ENCODE measurements at places on chromosomes 5 and 9.

DNA sequence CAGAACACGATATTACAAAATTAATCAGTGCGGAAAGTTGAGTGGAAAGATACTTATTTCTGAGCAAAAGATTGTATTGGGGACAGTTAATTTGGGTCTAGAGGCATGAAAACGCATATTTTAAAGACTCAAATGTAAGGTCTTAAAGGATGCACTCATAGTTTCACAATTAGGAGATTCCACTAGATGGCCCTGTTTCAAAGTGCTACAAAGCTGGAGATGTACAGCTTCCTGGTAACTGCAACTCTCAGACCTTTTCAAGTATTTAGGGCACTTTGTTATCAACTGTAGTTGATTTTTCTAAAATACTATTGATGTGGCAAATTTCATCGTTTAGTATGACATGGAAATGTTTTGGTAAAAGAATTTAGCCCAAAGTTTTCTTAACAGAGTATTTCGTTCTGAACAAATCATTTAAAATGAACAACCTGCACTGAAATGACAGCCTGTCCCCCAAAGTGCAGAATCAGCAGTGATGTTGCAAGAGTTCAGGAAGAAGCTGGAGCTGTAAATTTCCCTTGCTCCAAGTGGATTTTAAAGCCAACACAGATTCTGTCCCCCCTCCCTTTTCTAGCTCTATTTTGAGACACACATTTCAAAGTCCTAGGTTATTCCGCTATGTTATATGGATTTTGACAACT is 16.2 kb upstream of the NDUFB6 start:
- peak; percentile 78 for DNase-seq

- DNase-seq = no peak
Observed at GRCh38 chr9:120030847-120031246, 549.1 kb downstream of the CDK5RAP2 start.

DNA sequence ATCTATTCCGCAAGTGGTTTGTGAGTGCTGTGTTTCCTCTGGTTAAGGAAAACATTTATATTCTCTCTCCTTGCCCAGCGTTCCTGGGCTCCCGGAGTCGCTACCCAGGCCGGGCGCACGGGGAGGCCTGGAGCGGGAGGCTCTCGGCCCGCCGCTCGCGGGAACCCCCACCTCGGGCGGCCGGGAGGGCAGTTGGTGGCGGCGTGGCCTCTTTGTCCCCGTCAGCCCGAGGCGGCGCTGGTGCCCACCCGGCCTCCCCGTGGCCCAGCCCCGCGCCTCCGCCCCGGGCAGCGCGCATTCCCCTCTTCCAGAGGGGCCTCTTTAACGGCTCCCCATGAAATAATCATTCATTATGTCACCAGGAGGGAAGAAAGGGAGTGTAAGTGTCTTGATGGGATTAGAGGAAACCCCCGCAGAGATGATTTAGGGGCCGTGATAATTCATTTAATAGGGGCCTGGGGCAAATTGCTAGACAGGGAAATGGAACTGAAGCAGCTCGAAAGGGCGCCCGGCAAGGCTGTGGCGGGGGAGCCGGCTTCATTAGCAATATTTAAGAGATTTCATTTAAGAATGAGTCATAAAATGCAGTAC is 181.9 kb upstream of the TBCA start:
- DNase-seq = no peak

DNA sequence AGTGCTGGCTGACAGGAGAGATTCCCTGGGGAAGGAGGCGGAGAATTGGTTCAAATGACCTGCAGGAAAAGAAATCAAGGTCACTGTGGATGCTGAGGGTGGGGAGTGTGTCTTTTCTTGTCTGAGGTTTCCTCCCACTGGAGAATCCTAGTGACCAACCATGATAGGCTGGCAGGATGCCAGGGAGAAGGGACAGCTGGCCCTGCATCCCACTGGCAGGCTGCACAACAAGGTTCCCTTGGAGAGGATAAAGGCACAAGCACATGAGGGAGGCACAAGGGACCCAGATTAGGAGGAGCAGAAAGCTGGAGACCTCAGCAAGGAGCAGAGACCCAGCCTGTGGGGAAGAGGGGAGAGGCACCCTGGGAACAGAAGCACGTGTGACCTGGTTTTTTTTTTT is 11.4 kb upstream of the ZDHHC12 start:
- DNase-seq = no peak

GRCh38 chr5:139856714-139857113 is 61.1 kb downstream of the PSD2 start:
- DNase-seq = no peak

- no peak for DNase-seq
Observed at GRCh38 chr5:138898742-138899141, 23.6 kb upstream of the LRRTM2 start.

GRCh38 chr9:97388721-97389238 is 23.1 kb upstream of the TDRD7 start:
- peak; percentile 95 for DNase-seq

DNA sequence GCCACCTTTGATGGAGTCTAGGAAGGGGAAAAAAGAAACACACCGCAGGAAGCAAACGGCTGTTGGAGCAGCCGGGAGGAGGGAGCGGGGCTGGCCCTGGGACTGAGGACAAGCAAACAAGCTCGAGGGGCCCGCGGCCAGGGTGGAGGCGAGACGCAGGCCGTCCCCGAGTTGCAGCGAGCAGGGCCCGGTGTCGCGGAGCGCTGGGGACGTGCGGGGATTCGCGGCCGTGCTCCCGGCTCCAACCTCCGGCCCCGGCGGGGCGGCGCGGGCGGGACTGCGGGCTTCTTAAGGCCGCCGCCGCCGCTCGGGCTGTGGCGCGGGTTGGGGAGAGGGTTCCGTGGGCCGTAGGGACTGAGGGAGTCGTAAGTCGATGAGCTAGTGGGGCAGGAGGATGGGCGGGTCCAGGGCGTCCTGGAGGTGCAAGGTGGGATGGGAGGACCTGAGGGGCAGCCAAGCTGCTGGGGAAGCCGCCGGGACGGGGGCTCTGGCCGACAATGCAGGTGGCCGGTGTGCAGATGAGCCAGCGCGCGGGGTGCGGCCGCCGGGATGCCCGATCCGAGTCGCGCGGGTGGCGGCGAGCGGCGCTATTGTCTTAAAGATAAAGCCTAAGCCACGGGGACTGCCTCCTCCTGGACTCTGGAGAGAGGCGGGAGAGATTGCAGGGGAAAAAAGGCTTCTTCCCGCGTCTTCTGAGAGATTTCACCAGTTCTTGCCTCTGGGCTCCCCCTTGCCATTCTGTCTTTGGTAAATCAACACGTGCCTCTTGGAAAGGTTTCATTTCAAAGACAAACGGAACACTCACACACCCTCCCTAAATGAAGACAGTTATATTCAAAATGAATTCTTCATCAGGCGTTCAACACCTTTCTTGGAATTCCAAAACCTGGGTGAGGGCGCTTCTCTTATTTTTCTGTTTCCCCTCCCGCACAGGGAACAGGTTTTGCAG is 1.6 kb upstream of the HAPLN1 start:
- peak; percentile 19 for DNase-seq

GRCh38 chr5:68582284-68582683 is 366.7 kb downstream of the PIK3R1 start:
- no peak for DNase-seq

- no peak for DNase-seq
Observed at GRCh38 chr5:128877476-128877875, 87.8 kb upstream of the SLC27A6 start.

DNA sequence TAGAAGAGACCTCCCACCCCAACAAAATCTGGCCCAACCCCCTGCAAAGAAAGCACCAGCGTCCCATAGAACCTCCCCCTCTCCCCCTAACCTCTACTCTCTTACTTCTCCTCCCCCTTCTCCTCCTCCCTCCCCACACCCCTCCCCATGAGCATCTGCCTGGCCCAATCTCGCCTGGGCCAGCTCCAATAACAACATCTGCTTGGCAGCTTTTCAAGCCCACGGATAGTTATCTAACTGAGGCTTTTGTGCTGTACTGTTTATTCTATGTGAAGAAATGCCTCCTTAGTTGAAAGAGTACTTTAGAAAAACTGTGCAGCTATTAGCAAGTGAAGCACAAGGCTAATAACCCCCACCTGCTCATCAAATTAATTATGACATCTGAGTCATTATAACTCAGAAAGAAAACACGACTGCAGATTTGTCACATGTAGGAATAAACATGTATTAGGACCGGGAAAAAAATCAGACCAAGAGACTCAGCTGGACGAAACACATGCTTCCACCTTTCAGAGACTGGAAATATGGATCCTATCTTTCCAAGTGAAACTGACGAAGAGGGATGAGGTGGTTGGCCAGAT is 42.8 kb downstream of the NFIB start:
- no peak for DNase-seq

- DNase-seq = no peak
Observed at GRCh38 chr5:112795342-112795741, 57.7 kb downstream of the APC start.

GRCh38 chr5:174292348-174292747 is 246.8 kb downstream of the NSG2 start:
- DNase-seq = no peak

GRCh38 chr5:117095346-117096332 is 521.0 kb upstream of the SEMA6A start:
- DNase-seq = no peak

GRCh38 chr5:32604800-32605765 is 19.7 kb downstream of the SUB1 start:
- no peak for DNase-seq

DNA sequence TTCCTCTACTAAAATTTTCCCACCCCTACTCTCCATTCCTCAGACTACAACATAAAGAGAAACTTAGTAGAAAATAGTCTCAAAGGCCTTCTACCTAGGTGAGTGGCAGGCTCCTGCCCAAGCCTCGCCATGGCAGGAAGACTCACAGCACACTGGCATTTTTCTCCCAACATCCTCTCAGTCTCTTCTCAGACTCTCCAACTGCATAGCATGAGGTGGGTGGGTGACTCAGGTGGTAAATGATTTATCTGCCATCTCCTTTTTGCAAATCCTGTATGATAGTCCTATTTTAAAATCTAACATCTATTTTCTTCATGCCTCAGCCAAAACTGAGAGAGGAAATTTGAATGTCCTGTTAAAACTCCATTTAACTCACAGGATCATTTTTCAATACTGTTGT is 33.5 kb upstream of the GRIA1 start:
- no peak for DNase-seq

DNA sequence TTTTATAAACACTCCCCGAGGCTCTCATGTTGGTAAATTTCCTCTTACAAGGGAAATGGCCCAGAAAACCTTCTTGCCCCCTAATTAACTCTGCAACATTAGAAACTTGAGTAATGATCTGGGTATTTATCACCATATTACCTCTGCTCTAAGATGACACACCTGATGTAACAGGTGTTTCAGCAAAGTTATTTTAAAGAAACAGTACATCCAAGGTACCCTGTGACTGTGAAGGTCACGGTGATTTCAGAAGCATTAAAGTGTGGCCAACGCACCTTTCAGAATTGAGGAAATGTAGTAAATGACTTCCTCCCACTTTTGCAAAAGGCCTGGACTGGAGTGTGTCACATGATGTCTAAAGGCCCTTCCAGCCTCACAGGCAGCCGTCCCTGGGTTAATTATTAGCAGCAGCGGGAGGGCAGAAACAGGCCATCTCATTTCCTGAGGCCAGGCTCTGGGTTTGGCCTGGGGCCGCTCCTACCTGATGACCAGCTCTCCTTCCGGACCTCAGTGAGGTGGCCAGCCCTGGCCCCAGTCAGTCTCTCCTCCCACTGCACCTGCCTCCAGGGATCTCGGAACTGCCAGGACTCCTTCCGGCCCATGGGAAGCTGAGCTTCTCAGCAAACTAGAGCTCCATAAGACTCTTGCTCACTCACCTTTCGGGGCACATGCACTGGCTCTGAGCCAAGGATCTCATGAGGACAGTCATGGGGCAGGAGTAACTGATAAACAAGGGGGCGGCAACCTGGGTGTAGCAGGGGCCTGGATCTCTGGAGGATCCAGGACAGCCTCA is 20.7 kb downstream of the PTPN3 start:
- no peak for DNase-seq

- no peak for DNase-seq
Observed at GRCh38 chr5:100519075-100519474, 16.1 kb upstream of the FAM174A start.

GRCh38 chr9:129109537-129109903 is 1.1 kb downstream of the CRAT start:
- DNase-seq = peak; percentile 54

- no peak for DNase-seq
Observed at GRCh38 chr9:133887540-133888047, 104.5 kb downstream of the VAV2 start.

GRCh38 chr9:76333964-76334363 is 60.3 kb downstream of the RFK start:
- DNase-seq = no peak

GRCh38 chr5:123814801-123815470 is 303.0 kb downstream of the CSNK1G3 start:
- no peak for DNase-seq

DNA sequence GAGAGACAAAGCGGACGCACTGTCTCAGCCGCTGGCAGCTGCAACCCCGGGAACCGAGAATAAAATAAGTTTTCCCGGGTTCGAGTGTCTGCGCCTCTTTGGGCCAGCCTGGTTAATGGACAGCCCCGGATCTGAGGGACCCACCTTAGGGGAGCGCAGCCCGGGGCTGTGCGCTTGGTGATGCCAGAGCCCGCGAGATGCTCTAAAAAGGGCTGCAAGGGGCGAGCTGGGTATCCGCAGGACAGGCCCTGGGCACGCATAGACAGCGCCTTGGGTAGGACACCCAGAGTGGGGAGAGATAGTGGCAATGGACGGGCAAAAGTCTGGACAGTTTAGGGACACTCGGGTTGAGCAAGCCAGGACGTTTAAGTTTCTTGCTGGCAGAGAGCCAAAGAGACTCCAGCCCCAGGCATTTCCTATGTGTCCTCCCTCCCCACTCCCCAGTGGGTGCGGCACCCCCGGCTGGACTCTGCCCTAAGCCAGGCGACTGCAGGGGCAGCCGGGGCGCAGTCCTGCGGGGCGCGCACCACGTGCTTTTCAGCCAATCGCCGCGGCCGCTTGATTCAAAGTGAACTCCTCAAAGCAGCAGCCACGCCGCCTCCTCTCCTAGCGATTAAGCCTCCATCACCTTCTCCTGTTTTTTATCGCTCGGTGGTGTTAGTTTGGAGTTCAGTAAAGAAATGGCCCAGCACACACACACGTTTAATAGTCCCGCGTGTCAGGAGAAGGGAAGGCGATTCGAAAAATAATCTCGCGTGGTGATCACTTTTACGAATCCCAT is 616 bp upstream of the ENC1 start:
- peak; percentile 63 for DNase-seq

GRCh38 chr9:109013679-109014607 is 644 bp upstream of the CTNNAL1 start:
- peak; percentile 19 for DNase-seq

DNA sequence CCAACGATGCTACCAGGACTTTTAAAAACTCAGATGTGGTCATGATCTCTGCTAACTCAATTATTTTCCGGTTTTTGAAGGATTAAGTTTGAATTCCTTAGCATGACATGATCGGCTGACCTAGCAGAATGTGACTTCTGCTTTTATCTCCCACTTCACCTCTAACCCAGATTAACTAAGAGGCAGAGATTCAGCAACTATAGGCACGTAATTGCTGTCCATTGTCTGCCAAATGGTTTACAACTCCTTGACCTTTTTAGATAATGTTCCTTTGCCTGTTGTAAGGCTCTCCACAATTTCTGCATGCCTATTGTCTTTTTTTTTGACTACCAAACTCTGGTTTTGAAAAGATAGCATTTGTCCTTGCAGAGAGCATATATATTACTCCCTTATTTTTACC is 268.2 kb downstream of the BRINP1 start:
- DNase-seq = no peak

Measured in suppressor macrophage treated with lipopolysaccharide for 1 hour (primary cell).